ENCODE measurements at places on chromosomes 1 and 21.

DNA sequence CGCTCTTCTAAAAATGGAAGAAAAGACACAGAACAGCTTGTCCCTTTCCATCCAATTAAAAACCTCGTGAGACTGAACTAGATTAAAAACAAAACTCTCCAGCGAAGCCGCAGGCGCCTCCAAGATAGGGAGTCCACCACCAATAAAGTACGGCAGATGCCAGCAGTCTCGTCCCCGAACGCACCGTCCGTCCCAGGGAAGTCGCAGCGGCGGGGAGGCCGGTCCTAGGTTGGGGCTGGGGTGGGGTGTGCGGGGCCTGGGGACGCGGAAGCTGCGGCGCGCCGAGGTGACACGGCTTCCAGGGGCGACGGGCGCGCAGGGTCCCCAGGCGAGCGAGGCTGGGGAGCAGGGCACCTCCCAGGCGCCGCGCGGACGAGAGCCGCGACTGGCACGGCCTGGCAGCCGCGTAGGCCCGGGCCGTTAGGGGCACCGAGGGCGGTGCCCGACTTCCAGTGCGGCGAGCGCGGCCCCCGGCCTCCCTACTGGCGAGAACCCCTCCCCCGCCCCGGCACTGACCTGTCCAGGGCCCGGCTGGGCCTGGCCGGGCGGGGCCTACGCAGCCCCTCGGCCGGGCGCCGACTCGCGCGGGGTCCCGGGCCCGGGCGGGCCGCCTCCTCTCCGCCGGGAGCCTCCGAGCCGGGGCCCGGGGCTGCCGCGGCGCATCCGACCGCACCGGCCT is 28.3 kb upstream of the A3GALT2 start:
- peak; percentile 22 for DNase-seq

GRCh38 chr1:13700521-13701270 is 708 bp downstream of the PRDM2 start:
- no peak for DNase-seq

- DNase-seq = no peak
These were observed 375.6 kb downstream of the AMY1C start for GRCh38 chr1:104125266-104125665.

DNA sequence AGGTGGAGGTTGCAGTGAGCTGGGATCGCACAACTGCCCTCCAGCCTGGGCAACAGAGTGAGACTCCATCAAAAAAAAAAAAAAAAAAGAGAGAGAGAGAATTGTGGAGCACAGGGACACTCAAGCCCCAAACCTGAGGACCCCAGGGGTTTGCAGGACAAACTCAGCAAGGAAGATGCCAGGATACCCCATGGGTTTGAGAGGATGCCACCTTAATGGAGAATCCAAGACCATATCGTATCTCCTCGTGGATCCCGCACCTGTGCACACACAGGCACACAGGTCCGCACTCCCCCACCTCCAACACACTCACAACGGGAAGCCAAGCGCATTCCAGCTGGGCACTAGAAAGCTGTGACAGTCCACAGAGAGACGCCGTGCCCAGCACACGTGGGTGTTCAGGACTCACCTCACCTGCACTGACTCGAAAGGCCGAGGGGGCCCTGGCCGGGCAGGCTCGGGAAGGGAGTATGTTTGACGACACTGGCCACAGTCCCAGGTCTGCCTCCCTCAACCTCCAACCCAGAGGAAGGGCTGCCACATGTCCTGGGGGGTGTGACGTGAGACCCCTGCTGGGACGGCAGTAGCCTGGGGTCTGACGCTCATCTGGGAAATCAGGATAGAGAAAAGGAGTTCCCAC is 11.1 kb downstream of the CHD5 start:
- DNase-seq = no peak

DNA sequence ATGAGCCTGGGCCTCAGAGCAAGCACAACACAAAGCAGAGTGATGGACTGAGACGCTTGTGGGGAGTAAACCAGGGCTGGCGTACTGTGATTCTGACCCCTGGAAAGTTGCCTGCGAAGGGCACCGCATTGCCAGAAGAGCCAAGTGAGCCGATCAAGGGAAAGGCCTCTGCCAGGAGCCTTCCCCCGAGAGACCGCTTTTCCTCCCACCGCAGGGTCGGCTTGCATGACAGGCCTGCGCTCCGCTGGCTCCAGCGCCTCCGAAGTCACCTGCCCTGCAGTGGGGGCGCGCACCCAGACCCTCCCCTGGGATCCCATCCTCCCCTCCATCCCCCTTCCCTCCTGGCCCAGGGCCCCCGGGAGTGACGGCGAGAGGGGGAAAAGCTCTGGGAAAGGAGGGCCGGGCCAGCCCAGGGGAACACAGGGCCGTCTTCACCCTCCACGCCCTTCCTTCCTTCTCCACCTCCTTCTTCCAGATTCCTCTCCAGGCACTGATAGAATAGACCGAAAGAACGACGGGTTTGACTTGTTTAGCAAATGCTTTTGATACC is 165.0 kb downstream of the TRIM33 start:
- DNase-seq = peak; percentile 13

DNA sequence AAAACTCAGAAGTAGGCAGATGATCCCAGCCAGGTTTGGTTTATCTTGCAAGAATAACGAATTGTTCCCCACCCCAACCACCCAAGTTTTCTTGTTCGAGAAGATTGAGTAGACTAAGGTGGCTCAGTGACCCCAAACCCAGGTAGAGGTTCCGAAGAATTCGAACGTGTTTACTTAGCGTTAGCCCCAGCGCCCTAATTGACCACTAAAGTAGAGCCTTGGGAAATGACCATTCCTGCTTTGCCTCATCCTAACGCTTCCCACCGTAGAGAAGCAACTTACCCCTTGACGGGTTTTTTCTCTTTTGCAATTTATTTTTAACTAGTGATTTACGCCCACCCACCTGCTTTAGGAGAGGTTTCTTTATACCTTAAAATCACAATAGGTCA is 870 bp downstream of the FBXO28 start:
- no peak for DNase-seq

GRCh38 chr1:59570524-59570923 is 244.2 kb upstream of the HOOK1 start:
- no peak for DNase-seq

DNA sequence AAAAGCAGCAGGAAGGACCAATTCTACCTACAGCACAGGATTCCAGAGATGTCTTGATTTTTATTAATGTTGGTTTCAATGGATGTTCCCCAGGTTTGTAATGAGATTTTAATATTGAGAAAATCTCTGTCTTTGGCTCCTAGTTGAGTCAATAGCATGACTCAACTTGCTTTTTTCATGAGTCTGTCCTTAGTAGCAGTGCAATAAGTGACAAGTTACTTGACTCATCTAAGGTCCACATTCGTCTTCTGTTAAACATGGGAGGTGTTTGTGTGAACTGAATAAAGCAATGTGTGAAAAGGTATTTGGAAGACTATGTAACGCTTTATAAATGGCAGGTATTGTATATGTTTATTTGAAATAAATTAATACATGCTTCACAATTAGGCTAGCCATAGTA is 645.0 kb upstream of the PTBP2 start:
- DNase-seq = no peak

GRCh38 chr1:225662155-225662554 is 9.2 kb upstream of the ENAH start:
- DNase-seq = no peak

DNA sequence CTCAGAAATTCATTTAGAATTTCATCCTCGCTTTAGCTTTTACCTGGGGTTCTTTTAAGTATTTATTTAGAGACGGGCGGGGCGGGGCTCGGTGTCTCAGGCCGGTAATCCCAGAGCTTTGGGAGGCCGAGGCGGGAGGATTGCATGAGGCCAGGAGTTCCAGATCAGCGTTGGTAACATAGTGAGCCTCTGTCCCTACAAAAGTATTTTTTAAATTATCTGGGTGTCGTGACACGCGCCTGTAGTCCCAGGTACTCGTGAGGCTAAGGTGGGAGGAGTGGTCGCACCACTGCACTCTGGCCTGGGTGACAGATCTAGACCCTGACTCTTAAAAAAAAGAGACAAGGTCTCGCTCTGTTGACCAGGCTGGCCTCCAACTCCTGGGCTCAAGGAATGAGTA is 942 bp upstream of the RSBN1 start:
- DNase-seq = no peak

GRCh38 chr21:22925032-22925431 is 1926.8 kb downstream of the NCAM2 start:
- no peak for DNase-seq

- no peak for DNase-seq
These were observed 58.9 kb downstream of the MAP3K7CL start for GRCh38 chr21:29189353-29189752.

DNA sequence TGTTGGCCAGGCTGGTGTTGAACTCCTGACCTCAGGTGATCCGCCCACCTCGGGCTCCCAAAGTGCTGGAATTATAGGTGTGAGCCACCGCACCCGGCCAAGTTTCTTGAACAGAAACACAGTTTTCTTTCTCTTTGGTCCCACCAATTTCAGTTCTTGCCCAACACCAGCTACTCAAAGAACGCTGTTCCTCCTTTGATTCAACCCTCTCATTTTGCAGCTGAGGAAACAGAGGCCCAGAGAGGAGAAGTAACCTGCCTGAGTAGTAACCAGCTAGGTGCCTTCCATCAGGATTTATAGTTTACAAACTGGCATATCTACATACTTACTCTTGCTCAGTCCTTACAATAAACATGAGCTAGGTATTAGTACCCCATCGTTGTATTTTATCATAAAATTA is 119.9 kb downstream of the SYF2 start:
- no peak for DNase-seq

GRCh38 chr1:234310460-234310817 is 62.8 kb upstream of the COA6 start:
- DNase-seq = no peak

GRCh38 chr1:202018468-202019234 is 8.3 kb downstream of the ELF3 start:
- DNase-seq = no peak

GRCh38 chr1:89581859-89582258 is 51.1 kb upstream of the LRRC8C start:
- DNase-seq = no peak

- DNase-seq = no peak
These were observed 20.1 kb downstream of the FAM151A start for GRCh38 chr1:54603241-54603640.

- no peak for DNase-seq
These were observed 118.4 kb upstream of the PALMD start for GRCh38 chr1:99527545-99527944.

- DNase-seq = no peak
These were observed 1.7 kb upstream of the PRDM16 start for GRCh38 chr1:3067301-3067670.

DNA sequence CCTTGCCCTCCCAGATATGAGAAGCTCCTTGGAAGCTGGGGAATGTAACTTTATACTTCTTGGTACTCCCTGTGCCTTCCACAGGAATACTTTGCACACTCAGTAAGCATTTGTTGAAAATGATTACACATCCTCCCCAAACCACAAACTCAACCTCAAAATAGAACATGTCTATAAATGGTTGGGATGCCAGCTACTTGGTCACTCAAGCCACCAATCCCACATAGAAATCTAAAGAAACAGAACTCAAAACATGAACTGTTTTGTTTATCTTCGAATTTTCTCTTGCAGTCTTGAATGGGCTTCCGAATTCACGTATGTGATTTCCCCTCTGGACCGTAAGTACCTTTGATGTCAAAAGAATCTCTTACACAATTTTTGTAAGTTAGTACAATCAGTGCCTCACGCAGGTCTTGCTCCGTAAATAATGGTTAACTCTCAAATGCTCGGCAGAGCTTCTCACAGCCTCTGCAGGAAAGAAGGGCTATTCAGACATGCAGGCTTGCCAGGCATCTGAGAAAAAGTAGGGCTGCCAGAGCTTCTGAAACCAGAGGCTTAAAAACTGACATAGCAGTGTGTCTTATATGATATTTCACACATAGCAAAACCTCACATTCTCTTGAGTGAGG is 26.9 kb downstream of the SORT1 start:
- no peak for DNase-seq

- no peak for DNase-seq
These were observed 260.5 kb upstream of the CHRM3 start for GRCh38 chr1:239125893-239126292.

GRCh38 chr1:112342558-112342957 is 53.5 kb upstream of the CTTNBP2NL start:
- DNase-seq = no peak

- DNase-seq = no peak
These were observed 694.6 kb downstream of the USP25 start for GRCh38 chr21:16424331-16424751.

GRCh38 chr1:43271186-43272118 is 1.7 kb downstream of the TMEM125 start:
- no peak for DNase-seq

DNA sequence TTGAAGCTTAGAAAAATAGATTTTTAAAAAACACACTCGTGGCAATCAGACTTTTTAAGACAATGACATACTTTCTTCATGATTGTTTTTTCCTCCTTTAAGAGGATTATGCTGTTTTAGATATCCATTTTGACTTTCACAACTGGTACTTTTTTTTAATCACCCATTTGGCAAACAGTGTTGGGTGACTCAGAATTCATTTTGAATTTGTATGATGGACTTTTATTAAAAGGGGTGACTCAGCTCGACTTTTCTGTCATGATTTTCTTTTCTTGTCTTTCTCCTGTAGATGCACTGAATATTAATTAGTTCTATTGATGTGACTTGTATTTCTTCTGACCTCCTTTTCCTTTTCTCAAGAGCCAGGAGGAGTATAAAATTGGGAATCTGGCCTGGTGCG is 44.7 kb downstream of the FMN2 start:
- DNase-seq = no peak

DNA sequence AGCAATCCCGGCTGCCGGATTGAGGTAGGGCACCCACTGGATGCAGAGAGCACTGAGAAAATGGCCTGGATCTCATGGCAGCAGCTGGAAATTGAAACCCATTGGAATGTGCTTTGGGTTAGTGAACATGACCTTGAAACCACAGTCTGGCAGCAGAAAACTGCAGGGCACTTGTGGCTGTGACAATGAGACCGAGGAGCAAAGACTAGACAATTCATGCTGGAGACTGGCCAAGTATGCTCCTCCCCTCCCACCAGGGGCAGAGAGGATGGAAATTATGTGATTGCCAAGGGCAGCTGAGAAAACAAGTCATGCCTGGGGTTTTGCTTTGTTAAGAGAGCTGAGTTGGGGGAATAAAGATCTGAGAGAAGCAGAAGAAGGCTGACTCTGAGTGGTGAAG is 60.7 kb downstream of the ZNF697 start:
- DNase-seq = no peak

DNA sequence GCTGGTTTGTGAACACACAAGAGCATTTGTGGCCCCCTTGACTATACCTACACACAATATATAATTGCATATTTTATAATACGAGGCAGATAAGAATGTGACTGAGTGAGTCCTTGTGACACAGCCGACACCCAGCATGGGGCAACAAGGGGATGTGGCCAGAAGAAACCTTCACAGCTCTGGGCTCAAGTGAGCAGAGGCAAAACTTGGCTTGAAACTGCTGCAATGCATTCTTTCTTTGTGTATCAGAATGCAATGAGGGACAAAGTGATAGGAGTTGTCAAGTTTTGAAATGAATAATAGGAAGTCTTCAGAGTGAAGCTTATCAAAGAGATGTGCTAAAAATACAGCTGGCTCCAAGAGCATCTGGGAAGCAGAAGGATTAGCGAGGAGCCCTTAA is 124.0 kb upstream of the C8B start:
- DNase-seq = no peak

All from neural crest cell (in vitro differentiated cells).